ENCODE measurements at places on chromosomes 4 and X.
A peak's percentile ranks its signal among the peaks of the same experiment; 100 is the strongest.

DNA sequence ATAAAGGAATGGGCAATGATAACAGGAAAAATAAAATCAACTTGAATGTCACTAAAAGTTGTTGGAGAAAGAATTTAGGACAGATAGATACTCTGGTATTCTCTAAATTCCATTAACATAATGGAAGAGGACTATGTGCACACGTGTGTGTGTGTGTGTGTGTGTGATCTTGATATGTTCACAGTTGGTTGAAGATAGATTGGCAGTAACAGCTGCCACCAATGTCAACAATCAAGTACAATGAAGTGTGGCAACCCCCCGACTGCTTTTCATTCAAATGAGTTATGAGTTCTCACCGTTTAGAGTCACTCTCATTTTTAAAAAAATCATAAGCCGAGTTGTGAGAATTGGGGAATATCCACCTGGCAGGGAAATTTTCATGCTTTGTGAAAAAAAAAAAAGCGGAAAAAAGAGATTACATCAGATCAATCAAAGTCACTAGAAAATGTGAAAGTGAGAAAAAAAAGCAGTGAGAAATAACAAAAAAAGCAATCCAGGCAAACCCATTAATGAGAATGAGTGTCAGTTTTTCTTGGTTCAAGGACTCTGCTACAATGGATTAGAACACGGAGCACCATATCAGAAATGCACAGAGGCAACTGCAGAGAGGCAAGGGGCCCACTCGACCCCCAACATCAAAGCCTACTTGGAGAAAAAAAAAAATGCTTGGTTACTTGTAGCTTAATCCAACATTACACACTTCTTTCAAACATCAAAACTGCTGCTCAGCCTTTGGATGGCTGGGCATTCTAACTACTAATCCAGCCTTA, 414.9 kb upstream of the PITX2 start:
- no peak for DNase-seq

GRCh38 chr4:5376015-5376414, 324.7 kb downstream of the STK32B start:
- DNase-seq, result no peak

- DNase-seq, result no peak
Measured at GRCh38 chr4:89535251-89535650, 227.7 kb upstream of the GPRIN3 start.

GRCh38 chr4:138982754-138983153, 32.8 kb upstream of the NOCT start:
- DNase-seq, result no peak

- DNase-seq, result no peak
Measured at GRCh38 chrX:136212557-136213111, 38.6 kb downstream of the MAP7D3 start.

- DNase-seq, result peak; percentile 14
Measured at GRCh38 chr4:6264225-6264540, 5.5 kb upstream of the WFS1 start.

GRCh38 chrX:139826065-139827044, 106.5 kb downstream of the ATP11C start:
- DNase-seq, result no peak

GRCh38 chr4:153110739-153111138, 93.5 kb upstream of the TRIM2 start:
- DNase-seq, result no peak

DNA sequence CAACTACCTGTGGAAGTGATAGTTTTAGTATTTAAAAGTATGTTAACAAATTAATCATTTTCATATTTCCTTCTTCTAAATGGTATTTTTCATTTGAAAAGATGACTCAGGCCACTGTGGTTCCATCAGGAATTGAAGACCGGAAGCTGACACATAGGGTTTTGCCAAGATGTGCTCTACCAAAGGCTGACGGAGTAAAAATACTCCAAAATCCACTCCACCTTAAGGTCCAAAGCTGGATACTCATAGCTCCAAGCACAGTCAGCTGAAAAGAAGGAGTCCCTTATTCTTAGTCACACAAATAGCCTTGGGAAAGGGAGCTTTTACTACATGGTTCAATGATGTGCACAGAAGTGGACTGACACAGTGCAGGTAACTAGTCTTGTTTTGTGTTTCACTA, 472.0 kb downstream of the ARAP2 start:
- no peak for DNase-seq

GRCh38 chr4:110245577-110245976, 47.2 kb upstream of the ELOVL6 start:
- no peak for DNase-seq

GRCh38 chr4:25172961-25173915, 13.0 kb upstream of the SEPSECS start:
- DNase-seq, result peak; percentile 95

DNA sequence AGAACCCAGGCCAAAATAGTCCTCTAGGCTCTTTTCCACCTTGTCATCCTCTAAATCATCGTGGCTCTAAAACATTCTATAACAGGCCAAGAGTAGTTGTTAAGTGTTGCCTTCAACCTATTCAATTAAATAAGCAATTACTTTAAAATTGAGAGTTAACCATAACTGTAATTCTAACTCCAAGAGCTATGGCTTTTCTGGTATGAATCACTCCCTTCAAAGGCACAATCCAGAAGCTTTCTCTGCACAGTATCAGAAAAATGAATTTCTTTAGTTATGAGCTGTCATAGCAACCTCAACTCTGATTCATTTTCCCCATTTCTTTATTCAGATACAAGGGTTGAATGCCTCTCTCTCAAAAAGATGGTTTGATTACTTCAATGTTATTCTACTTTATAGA, 21.7 kb downstream of the INPP4B start:
- DNase-seq, result no peak

DNA sequence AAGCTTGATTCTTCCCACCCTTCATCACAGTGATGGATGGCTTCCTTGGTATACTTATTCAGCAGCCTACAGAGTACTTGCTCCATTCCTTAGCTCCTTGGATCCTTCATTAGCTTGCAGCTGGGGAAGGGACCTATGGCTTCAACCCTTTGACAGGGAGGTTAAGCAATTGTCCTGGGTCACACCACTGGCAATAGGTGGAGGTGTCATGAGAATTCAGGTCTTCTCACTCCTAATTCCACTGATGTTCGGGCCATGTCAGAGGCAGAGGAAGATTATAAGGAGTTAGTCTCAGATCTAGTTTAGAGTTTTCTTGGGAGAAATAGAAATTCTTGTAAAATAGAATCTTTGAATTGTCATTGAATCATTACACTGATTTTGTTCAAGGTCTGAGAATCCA, 24.5 kb downstream of the EREG start:
- DNase-seq, result no peak

GRCh38 chr4:37970702-37971101, 10.5 kb downstream of the PTTG2 start:
- peak; percentile 90 for DNase-seq

DNA sequence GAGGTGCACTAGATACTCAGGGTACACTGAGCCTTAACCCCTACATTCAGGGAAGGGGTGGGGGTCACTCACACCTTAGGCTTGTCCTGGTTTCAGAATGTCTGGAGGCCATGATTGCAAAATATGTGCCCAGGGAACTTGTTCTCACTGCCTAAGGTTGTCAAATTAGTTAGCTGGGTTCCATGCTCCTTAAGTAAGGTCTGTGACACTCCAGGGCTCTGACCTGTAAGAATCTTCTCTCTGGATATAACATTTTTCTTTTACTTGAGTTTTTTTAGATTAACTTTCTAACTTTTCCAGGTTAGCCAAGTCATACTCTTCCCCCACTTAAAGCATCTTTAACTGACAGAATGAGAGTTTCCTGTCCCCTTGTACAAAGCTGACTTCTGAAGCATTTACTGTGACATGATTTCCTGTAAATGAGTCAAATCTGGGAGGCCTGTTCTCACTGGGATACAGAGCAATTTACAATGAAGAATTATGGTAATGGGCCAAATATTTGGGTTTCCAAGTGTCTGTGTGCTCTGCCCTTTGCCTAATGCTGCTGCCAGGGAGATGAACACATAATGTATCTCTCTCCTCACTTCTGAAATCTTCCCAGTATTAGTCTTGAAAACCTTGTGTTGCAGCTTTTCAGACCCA, 101.7 kb downstream of the GATB start:
- no peak for DNase-seq

- no peak for DNase-seq
Measured at GRCh38 chr4:113398441-113399143, 349.1 kb downstream of the ANK2 start.

DNA sequence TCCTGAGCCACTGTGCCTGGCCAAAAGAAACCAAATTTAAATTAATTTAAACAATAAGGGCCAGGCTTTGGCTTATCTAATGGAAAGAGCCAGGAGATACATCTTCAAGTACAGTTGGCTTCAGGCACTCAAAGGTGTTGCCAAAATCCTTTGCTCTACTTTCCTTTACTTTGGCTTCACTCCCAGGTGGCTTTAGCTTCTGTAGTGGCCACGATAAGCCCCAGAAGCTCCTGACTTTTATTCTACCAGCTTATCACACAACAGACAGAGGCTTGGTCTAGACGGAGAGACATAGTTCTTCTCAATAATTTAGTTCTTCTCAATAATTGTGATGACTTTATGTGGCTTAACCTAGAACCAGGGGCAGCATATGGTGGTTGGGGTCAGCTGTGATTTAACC, 211.2 kb upstream of the LNX1 start:
- DNase-seq, result no peak

- DNase-seq, result peak; percentile 8
Measured at GRCh38 chr4:40789031-40789430, 39.3 kb downstream of the NSUN7 start.

- DNase-seq, result no peak
Measured at GRCh38 chr4:35900286-35901243, 343.7 kb downstream of the ARAP2 start.

DNA sequence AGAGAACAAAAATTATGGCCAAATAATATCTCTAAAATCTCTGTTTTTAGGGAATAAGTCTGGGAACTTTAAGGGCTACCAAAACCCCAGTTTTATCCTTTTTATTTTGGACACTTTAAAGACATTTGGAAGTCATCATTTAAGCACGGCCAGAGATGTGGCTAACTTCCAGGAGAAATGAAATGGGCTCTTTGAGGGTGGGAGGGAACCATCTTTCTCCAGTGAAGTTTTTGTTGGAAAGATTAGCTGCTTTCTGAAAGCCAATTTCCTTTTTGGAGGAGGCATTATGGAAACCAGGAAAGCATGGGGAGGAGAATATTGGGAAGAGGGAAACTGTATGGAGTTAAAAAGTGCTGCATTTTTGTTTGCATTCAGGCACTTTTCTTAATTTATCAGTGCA, 4.8 kb downstream of the VSIG1 start:
- no peak for DNase-seq

GRCh38 chrX:63581906-63582305, 203.1 kb downstream of the ARHGEF9 start:
- DNase-seq, result no peak

- no peak for DNase-seq
Measured at GRCh38 chr4:74548561-74548960, 103.6 kb downstream of the AREG start.

DNA sequence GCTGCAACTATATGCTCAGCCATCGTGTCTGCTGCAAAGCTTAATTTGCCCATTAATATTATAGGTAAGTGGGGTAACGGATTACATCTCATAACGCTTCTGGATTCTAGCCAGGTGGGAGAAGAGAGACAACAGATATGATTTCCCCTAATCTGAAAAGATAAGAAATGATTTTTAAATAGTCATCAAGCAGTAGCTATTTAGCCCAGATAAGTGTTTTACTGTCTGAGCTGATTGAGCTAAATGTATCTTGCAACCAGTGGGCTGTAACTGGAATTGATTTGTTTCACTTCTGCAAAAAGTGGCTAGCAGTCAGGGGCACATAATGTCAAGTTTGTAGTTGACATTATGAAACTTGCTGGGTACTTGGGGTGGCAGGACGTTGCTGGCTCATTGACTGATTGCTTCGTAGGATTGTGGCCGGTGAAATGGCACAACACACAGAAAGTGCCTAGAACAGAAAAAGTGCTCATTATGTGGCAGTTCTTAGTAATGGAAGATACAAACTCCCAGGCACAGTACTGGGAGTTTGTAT, 18.5 kb downstream of the LAP3 start:
- DNase-seq, result peak; percentile 93

DNA sequence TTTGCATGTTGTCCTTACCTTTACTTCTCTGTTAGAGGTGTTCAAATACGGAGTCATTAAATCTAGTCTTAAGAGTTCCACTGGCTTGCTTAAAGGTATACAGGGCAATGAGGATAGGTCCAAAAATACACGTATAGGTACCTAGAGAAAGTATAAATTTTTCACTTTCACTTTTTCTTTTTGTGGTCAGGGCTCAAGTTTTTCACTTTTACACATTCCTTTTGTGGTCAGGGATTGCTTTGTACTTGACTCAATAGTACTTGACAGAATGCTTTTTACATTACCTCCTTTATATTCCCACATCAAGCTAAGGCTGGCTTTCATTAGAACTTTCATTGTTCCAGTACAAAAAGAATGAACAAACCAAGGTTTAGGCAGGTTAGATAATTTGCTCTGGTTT, 21.7 kb downstream of the TMEM184C start:
- no peak for DNase-seq

- no peak for DNase-seq
Measured at GRCh38 chr4:144575181-144575580, 70.8 kb upstream of the HHIP start.

DNA sequence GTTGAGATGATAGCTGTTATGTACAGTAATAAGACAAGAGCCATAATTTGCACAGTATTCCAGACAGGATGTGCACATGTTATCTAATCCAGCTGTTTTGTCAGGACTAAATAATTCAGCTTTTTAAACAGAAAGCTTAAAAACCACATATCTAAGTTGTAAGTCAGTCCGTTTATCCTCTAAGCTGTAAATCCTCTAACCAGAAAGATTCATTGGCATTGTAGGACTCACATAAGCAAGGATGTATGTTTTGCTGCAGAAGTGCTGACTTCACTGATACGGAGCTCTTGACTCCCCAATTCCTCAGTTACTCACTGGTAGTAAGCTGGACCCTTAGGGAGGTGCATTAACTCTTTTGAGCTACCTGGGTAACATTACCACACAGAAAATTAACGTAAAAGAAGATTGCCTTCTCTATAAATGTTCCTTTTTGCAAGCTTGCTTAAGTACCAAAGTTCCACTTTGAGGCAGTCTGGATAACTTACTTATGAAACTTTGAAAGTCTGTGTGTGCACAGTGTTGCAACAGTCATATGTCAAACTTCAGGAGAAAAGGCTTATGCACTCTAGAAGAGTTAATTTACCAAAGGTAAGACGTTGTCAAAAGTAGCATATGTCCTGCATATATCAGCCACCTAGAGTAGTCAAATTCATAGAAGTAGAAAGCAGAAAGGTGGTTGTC, 58.3 kb upstream of the MAGEB2 start:
- DNase-seq, result no peak

GRCh38 chr4:53371843-53372521, 5.5 kb upstream of the FIP1L1 start:
- no peak for DNase-seq

GRCh38 chrX:37608156-37608555, 36.7 kb downstream of the LANCL3 start:
- DNase-seq, result no peak
